ENCODE measurements at places on chromosomes 6 and 20. TPM values are rescaled to one million over a fixed set of nuclear protein-coding genes. Genes with fewer than 3 reads are reported as not detected.

DNA sequence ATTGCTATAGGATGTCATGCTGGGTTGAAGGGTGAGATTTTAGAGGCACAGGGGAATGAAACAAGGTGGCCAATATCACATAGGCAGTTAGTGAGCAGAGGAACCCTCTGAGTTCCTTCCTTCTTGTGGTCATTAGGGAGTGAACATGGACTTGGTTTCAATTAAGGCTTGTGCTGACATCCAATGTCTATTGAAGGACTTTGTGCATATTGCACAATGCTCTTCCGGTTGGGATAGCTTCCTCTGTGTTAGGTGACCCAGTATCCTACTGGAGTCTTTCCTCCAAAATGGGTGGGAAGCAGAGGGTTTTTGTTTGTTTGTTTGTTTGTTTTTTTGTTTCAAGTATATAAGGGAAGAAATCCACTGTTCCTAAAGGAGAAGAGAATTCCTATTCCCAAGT lies 98.5 kb downstream of the HDGFL1 start:
- H3K27me3 ChIP-seq, result no peaks in the 10 kb centered on the region
- no peak overlapping the region for H3K4me3 ChIP-seq
- no peaks in the 10 kb centered on the region for H3K4me1 ChIP-seq
- H3K36me3 ChIP-seq, result no peaks in the 10 kb centered on the region

- H3K27ac ChIP-seq, result no peak overlapping the region
- no peak for DNase-seq
Observed at GRCh38 chr6:73774311-73774774, 78.3 kb downstream of the CD109 start.

- H3K27ac ChIP-seq, result no peak overlapping the region
- no peaks in the 10 kb centered on the region for H3K27me3 ChIP-seq
- no peaks in the 10 kb centered on the region for H3K4me1 ChIP-seq
- H3K36me3 ChIP-seq, result no peaks in the 10 kb centered on the region
Observed at GRCh38 chr20:9241232-9241692, 172.4 kb downstream of the PLCB4 start.

GRCh38 chr6:125132058-125132457 lies 21.5 kb upstream of the TPD52L1 start:
- DNase-seq, result no peak
- H3K4me1 ChIP-seq, result no peaks in the 10 kb centered on the region
- H3K27ac ChIP-seq, result no peak overlapping the region
- H3K36me3 ChIP-seq, result no peaks in the 10 kb centered on the region
- no peak overlapping the region for H3K4me3 ChIP-seq

The CD24 gene
- total RNA-seq, result 0.30 TPM

The HTR1E gene
- not detected for total RNA-seq

The COX4I2 gene
- total RNA-seq, result not detected

The TRDN gene
- total RNA-seq, result not detected

Measured in activated naive CD4-positive, alpha-beta T cell treated with anti-CD3 and anti-CD28 coated beads for 36 hours (primary cell).